ENCODE measurements at places on chromosomes 12 and 14.
A peak's percentile ranks its signal among the peaks of the same experiment; 100 is the strongest.

DNA sequence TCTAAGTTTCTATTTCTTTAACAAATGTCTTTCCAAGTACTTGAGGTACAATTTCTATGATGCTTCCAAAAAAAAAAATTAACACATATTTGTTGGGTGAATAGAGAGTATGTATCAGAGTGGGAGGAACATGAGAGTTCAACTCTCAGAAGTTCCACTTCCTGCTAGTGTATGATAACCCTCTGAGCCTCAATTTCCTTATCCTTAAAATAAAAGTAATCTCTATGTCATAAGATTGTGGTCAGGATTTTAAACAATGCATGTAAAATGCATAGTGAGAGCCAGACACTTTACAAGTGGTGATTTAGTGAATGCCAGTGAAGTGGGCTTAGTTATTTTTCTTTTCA is 270.3 kb upstream of the AMIGO2 start:
- no peak for DNase-seq

GRCh38 chr12:14554281-14555007 is 13.2 kb downstream of the PLBD1 start:
- no peak for DNase-seq

DNA sequence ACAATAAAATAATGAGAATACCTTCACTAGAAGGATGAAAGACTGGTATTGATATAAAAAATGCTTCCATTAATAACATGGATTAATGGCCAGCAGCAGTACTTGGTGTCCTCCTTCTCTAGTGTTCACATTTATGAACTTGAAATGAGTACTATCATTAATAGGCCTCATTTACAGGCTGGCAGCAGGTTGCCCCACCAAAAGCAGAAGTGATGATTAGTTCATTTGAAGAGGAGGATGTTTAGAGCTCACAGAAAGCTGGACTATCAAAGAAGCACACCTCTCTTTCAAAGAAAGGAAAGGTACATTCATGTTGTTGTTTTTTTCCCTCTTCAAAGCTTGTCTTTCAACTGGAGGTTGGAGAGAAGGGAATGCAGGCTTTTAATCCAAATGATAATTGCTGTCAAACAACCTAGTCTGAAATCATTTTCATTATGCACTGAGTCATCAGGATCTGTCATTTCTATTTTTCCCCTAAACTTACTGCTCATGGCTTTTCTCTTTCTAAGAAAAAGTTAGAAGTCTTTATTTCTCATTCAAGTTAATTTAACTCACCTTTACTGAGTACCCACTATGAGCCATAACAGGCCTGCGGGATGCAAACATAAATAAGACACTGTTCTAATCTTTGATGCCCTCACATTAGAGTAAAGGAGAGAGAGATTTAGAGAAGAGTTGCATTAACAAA is 157.9 kb upstream of the GRIP1 start:
- no peak for DNase-seq

- DNase-seq, result no peak
Observed at GRCh38 chr12:83514372-83514771, 827.7 kb downstream of the TMTC2 start.

- DNase-seq, result no peak
Observed at GRCh38 chr12:104207416-104208205, 8.0 kb upstream of the TXNRD1 start.

DNA sequence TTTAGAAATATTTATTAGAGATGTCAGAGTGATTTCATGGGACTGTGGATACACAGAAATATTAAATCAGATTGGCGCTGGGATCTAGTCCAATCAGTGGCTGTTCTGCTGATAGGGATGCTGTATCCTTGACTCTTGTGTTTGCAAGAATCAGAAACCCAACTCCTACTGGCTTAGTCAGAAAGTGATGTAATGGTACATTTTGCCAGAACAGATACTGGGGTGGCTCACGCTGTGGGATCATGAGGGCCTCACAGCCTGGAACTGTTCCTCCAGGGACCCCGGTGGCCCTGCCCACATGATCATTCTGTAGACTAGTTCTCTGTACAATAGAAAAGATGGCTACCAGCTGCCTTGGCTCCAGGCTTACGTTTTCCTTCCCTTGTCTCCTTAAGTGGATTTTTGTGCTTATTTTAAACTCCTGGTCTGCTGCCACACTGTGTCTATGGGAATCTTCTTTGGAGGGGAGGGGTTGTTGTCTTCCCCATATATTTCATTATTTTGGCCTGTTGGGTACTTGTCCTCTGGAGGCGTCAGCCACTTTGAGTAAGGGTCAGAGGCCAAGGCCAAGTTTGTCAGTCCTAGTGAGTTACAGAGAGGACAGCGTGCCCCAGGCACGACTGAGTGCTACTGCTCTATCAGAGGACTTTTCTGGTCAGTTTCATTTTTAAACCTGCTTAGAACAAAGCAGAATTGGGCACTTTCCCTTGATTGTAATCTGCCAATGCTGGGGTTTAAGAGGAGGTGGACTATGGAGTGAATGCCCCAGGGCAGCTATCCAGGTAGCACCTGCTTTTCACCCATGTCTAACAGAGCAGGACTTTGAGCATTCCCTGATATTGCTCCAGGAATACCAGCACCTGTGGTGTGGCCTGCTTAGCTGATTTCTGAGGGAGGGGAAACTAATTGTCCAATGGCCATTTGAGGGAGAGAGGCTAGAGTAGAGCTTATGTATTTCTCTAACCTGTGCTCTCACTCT is 164.3 kb downstream of the SLC5A8 start:
- DNase-seq, result no peak

DNA sequence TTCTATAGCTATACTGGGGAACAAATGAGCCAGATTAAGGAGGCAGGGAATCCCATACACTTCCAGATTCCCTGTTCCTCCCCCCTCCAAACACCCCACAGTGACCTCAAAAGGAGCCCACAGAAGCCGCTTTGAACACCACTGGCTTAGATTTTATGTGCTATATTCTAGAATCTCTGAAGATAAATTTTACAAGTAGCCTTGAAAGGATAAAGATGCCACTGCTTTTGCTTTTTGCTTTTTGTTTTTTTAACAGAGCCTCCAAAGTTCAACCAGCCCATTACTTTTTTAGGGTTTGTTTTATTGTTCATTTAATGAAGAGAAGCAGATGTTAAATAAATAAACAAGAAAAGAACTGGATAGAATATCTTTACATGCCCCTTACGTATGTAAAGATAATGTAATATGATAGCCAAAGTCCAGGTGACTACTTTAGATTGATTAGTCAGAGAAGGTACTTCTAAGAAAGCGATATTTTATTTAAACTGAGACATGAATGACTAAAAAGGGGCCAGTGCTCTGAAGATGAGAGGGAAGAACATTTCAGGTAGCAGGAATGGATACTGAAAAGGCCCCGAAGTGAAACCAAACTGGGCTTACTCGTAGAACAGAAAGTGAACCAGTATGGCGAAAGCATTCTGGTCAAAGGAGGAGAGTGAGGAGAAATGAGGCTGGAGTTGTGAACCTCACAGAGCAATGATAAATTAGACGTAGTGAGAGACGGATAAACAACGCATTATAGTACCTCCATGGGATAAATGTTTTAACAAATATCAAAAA is 44.6 kb downstream of the DUSP6 start:
- DNase-seq, result peak; percentile 25

DNA sequence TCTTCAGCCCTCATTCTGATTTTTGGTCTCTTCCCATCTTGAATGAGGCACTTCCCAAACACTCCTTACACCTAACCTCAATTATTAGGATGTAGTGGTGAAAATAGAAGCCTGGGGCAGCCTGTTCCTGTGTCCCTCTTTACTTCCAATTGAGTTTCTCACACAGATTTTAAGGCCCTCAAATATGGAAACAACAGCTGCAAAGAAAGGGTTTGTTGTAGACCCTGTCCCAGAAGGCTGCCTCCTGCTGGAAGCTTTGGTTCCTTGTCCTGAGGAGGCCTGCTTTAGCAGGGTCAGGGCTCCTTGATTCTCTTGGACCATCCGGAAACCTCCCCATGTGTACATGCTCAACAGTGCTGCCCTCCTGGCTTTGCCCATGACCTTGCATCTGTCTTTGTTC is 101.3 kb downstream of the TGFB3 start:
- no peak for DNase-seq

DNA sequence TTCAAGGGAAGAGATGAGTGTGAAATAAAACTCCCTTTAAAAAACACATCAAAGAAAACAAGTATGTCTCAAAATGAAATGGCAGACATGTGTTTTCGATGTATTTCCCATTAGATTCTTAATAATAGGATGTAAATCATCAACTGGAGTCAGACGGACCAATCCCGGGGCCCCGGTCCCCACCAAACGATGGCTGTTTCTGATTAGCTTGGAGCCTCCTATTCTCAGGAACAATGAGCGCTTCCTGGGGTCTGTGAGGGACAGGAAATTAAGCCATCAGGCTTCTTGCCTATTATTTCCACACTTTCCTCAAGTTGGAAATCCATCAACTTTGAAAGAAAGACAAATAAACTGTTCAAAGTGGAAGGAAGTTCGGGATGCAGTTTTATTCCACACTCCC is 179.4 kb downstream of the EFCAB11 start:
- no peak for DNase-seq

GRCh38 chr12:67382241-67382871 is 113.2 kb downstream of the CAND1 start:
- no peak for DNase-seq

DNA sequence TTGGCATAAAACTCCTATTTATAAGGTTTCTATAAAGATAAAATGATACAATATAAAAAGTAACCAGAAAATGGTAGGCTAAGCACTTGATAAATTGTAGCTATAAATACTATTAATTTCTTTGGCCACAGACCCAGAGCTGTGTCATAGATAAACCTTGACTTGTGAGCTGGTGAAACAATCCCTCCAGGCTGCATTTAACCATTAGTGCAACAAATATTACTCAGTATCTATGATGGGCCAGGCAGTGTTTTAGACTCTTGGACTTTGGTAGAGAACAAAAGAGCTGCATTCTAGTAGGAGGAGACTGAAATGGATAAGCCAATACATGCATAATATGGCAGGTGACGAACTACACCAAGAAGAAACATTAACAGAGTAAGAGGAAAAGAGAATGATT is 178.1 kb downstream of the BTG1 start:
- no peak for DNase-seq

GRCh38 chr14:70318635-70319013 is 40.9 kb downstream of the COX16 start:
- no peak for DNase-seq

DNA sequence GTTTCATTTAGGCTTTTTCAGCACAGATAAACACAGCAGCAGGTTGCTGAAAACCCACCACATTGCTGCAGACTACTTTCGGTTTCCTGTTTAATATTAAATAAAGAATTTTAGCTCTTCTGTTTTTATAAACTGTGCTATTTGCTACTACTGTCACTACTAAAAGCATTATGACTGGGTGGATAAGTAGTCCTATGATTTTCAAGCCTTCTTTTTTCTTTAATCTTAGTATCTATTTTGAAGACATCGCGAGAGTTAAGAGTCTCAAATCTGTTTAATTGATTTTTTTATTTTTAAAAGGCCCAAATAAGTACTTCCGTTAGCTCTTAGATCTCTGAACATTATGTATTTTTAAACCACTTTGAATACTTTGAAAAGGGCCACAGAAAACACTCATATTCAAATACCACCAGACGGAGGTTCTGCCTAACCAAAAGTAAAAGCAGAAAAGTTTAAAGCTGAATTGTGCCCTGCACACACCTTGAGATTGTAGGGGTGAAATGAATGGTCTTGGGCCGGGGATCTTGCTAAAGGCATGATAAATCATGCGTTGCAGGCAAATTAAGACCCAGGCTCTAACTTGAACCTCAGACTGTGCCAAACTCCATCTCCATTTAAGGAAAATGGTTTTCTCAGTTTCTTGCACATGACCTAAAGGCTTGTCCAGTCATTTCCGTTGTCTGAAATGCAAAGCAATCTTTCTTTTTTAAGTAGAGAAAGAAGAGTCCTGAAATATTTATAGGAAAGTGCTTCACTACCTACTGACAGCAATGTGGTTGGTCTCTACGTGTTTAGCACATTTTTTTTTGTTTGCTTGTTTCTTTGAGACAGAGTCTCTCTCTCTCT is 13.6 kb upstream of the FOXN3 start:
- DNase-seq, result peak; percentile 78

DNA sequence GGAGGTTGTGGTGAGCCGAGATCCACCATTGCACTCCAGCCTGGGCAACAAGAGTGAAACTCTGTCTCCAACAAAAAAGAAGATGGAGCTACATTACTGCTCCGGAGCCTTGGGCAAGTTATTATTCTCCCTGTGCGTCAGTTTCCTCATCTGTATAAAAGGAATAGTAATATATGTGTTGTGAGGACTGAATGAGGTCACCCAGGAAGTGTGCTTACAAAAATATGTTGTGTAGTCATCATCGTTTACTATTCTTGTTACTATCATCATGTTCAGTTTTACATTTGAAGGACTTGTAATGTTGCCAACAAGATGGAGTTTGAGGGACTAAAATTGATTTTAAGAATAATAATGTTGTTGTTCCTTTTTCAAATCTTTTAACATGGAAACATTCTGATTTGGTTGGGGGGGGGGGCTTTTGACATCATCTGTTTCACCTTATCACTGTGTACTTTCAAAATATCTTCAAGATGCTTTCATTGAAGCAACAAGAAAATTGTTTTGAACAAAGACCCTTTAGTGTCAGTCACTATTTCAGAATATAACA is 156.8 kb downstream of the PDE3A start:
- no peak for DNase-seq

DNA sequence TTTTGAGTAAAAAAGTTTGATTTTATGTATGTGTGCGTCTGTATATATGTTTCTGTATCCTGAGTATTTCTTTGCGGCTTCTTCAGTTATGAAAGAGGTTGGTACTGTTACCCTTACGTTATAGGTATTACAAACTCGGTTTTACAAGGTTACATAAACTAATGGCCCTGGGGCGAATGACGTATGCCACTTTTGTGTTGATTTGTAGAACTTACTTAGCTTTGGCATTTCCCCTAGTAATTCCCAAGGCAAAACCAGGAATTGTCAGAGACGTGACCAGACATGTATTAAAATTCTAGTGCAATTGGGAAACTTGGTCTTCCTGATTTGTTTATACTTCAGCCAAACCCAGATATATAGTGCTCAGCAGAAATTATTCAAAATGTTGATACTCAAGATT is 93.3 kb downstream of the DUSP16 start:
- no peak for DNase-seq

DNA sequence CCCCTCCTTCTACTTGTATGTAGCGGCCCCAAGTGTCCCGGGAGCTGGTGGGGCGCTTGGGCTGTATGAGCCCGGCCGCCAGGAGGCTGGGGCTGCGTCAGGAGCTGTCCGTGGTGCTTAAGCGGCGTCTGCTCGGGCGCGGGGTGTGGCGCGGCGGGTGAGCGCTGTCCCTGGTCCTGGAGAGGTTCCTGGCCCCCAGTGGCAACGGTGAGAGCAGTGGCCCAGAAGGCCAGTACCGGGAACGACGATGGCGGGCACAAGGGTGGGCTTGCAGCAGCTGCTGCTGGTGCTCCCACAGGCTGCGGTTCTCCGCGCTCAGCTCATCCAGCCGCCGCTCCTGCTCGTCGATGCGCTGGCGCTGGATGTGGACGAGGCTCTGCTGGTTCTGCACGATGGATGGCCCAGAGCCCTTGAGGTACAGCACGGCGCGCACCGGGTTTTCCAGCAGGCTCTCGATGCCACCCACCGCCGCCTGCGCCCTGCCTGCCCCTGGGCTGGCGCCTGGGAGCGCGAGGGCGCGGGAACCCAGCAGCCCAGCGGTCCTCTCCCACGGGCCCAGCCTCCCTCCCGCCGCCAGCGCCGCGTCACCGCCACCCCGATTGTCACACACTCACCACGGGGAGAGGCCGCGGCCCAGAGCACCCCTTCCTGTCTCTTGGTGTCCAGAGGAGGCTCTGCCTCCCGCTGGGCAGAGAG is 41.9 kb upstream of the FKBP4 start:
- peak; percentile 88 for DNase-seq
